ENCODE measurements at places on chromosomes 3 and 15.

- peak; percentile 99 for DNase-seq
Measured at GRCh38 chr3:99128725-99129505, 227.4 kb upstream of the DCBLD2 start.

DNA sequence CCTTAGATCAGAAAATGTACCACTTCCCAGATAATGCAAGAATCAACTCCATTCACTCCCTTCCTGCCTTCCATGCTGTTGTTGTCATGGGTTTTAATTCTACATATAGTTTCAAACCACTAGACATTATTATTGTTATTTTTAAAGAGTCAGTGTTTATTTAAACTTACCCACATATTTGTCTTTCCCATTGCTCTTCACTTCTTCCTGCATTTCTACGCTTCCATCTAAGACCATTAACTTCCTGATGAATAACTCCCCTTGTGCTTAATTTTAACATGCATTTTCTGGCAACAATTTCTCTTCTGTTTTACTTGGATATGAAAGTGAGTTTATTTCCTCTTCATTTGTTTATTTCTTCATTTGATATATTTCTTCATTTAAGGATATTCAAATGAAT lies 127.1 kb upstream of the FHIT start:
- no peak for DNase-seq

DNA sequence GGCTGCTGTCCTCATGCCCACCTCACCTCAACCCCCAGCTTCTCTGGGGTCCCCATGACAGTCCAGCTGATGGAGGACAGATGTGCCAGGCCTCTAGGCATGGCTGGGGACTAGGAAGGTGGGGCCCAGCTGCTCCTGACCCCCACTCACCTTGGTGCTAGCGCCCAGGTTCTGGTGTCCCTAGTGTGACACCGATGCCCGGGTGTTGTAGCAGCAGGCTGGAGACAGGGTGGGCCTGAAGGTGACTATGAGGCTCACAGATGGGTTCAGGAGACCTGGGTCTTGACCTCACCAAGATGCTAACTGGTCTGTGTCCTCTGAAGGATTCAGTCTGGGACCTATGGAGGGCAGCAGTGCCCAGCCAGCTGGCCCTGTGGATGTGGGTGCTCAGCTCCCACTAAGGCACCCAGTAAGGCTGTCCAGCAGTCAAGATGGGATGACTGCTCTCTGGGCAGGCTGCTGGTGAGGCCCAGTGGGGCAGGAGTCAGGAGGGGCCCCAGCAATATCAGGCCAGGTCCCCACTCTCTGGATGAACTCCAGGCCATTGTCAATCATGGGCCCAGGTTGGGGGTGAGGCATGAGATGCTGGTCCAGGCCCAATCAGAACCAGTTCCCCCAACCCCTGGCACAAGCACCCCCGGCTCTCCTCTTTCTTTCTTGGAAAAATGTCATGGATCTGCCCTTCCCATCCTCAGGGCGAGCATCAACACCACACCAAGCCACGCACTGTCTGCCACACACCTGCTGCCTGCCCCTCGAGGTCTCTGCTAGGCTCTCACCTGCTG lies 33.0 kb downstream of the ALDH1L1 start:
- DNase-seq: no peak

DNA sequence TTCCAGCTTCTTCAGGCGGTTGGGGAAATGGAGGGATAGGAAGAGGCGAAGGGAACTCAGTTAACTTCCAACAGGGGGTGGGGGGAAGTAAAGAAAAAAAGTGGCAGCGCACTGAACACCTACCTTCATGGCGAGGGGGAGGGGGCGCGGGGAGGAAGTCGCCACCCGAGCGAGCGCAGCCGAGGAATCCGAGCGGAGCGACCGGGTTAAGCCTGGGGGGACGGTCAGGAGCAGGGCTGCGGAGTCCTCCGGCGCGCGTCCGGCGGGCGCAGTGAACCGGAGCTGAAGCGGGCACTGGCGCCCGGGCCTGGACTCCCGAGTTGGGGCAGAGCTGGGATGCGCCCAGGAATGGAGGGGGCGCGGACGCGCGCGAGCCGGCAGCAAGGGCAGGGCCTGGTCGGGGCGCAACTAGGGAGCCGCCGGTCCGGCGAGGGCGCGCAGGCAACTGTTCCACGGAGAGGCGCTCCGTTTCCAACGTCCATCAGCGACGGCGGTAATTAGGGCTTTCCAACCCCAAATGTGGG lies at the start of gene WNT5A:
Gene WNT5A, minus strand, starts transcription at position 450 of the 524 bp plus-strand sequence. Its CDS starts 321 bp downstream, at position 129.
- DNase-seq: peak; percentile 62

DNA sequence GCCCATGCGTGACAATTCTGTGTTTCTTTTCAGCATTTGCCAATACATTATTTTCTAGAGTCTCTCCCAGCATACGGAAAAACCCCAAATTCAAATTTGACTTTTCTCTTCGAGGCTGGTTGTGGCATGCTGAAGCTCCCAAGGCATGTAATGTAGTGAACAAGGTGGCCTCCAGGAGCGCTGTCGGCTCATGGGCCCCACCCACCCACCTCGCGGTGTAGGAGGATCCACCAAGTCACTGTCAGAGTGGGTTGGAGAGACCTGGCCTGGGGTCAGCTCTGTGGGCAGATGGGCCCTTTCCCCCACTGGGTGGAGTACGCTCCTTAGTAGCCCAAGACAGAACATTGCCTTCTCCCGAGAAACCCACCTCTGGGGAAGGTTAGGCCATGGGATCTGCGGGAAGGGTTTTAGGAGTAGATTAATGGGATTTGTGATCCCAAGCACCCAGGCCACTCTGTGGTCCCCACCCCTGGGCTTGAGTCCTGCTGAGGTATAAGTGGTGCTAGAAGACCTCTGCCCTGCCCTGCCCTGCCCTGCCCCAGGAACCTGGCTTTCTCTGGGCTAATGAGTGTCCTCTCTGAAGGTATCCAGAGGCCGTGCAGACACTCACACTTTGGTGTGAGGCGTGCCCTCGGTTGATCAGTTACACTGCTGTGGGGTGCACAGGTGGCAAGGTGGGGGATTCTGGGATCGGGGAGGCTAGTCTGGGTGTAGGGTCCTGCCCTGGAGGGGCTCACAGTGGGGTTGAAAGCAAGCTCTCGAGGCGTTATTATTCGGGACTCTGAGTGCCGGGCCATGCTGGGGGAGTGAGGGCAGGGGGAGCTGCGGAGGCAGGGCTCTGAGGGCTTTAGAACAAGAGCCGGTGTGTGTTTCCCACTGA lies 97.9 kb downstream of the APBA2 start:
- DNase-seq: no peak

Data from iris pigment epithelial cell (primary cell).